Activated T-cell treated with anti-CD3 and anti-CD28 coated beads, Interleukin-2, amount 50 U/mL, for 1 hour (primary cell): ENCODE measurements at places on chromosomes 7 and 10.

DNA sequence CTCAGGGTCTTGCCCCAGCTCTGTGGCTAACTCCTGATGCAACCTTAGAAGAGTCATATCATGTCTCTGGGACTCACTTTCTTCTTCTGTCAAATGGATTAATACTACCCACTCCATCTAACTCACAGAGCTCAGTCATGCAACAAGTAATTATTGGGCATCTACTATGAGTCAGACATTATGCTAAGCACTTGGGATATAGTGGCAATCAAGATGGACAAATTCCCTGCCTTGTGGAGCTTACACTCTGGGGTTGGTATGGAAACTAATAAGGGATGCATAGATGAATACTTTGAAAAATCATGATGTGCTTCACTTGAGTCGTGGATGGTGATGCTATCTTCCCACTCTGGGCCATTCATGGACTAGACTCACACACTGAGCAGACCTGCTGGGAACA lies 88.9 kb downstream of the KCNMA1 start:
- DNase-seq, result no peak

DNA sequence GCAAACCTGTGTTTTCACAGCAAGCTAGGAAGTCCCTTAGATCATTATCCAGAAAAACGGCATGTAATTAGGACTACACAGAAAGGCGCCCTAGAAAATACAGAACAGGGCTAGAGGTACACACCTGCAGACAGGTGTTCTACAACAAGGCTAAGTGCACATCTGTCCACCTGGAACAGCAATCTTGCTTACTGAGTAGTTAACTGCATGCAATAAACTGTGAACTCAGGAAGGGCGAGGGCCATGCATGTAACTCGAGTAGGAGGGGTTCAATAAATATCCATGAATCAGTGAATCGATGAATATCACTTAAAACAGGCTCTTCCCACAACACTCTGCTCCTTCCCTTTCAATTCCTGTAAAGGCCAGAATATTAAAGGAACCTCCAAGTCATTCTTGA lies 22.0 kb downstream of the FAM171A1 start:
- DNase-seq, result no peak

GRCh38 chr7:73899731-73900142 lies 38.8 kb downstream of the TMEM270 start:
- DNase-seq, result no peak

DNA sequence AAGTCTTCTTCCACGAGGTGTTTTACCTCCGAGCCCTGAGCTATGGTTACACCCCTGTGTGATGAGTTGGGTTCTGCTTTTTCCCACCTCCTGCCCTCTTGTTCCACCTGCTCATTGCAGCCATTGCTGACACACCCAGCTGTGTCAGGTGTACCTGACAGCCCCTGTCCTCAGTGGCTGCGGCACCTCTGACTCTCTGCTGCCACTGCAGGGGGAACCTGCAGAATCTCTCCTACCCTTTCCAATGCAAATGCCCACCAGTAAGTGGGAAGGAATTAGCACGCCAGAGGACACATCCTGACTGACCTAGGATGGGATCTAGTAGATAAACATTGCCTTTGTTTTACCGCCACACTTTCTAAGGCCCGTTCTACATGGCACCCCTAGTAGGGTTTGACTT lies 600.9 kb upstream of the MKI67 start:
- DNase-seq, result no peak

- no peak for DNase-seq
These were observed 566.7 kb upstream of the NRP1 start for GRCh38 chr10:33901166-33901565.
